ENCODE measurements at places on chromosomes 4 and X. TPM values are rescaled to one million over a fixed set of nuclear protein-coding genes. Genes with fewer than 3 reads are reported as not detected.

The SNCA gene
- total RNA-seq = 15.7 TPM

The ZNF711 gene
- 1.1 TPM for total RNA-seq

The FANCB gene
- total RNA-seq = 2.6 TPM

The CHST7 gene
- 7.5 TPM for total RNA-seq

The GRPEL1 gene
- total RNA-seq = 20.2 TPM

Data from breast epithelium (tissue), 4 donors.